HFFc6 (cell line): ENCODE measurements at places on chromosomes 7 and 10.

- DNase-seq: peak; percentile 81
- peak overlapping the region; percentile 74 for H3K27ac ChIP-seq
- H3K4me3 ChIP-seq: no peak overlapping the region
- peaks cover 66% of the 10 kb centered on the region for H3K4me1 ChIP-seq
- H3K27me3 ChIP-seq: no peaks in the 10 kb centered on the region
Measured at GRCh38 chr10:112967200-112967599, 17.2 kb downstream of the TCF7L2 start.

- no peak overlapping the region for H3K27ac ChIP-seq
- no peak for DNase-seq
- no peaks in the 10 kb centered on the region for H3K36me3 ChIP-seq
- H3K4me3 ChIP-seq: no peak overlapping the region
- H3K27me3 ChIP-seq: peaks cover 41% of the 10 kb centered on the region
- H3K4me1 ChIP-seq: no peaks in the 10 kb centered on the region
Measured at GRCh38 chr10:34845070-34845469, 30.0 kb upstream of the PARD3 start.

DNA sequence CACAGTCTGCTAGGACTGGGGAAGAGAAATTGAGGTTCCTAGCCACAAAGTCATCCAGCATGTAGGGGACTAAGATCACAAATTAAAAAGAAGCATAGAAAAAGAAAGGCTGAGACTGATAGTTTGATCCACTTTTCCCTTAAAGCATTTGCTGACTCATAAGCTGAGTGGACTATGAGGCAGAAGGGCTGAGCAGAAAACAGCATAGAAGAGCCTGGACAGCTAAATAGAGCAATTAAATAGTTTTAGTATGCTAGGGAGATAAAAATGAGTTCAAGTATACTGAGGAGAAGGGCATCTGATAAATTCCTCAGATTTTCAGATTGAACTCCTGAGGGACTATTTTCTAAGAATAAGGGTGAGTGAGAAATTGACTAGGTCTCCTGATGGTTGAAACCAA, 155.9 kb upstream of the EGR2 start:
- H3K4me3 ChIP-seq: no peak overlapping the region
- no peaks in the 10 kb centered on the region for H3K4me1 ChIP-seq
- DNase-seq: peak; percentile 32
- no peak overlapping the region for H3K27ac ChIP-seq
- H3K27me3 ChIP-seq: peaks cover 3% of the 10 kb centered on the region; the same call in 1 of the 2 replicates

GRCh38 chr7:92404170-92404614, 43.1 kb upstream of the GATAD1 start:
- peaks cover 3% of the 10 kb centered on the region; the same call in 1 of the 2 replicates for H3K36me3 ChIP-seq
- 0 out of 2 replicates have a peak overlapping the region, but pooled peaks have one; percentile 1 for H3K27ac ChIP-seq
- peaks cover 15% of the 10 kb centered on the region for H3K4me1 ChIP-seq
- no peak overlapping the region for H3K4me3 ChIP-seq

- H3K4me1 ChIP-seq: peaks cover 19% of the 10 kb centered on the region
- no peak overlapping the region for H3K27ac ChIP-seq
- peaks cover 46% of the 10 kb centered on the region for H3K27me3 ChIP-seq
- H3K4me3 ChIP-seq: no peak overlapping the region
Measured at GRCh38 chr10:78402591-78402990, 368.9 kb downstream of the RPS24 start.
